ENCODE measurements at places on chromosomes 1 and 21. TPM values are rescaled to one million over a fixed set of nuclear protein-coding genes. Genes with fewer than 3 reads are reported as not detected.

Gene KRTAP7-1
- not detected for total RNA-seq

Gene TMEM61
- total RNA-seq: not detected

Gene PALMD
- total RNA-seq: 21.1 TPM

Gene HTR6
- not detected for total RNA-seq

Gene TCP10L
- total RNA-seq: 0.53 TPM

Gene VTCN1
- 6.2 TPM for total RNA-seq

Gene ACTL8
- total RNA-seq: not detected

Gene LCE1E
- total RNA-seq: not detected

Gene NEK2
- total RNA-seq: 13.1 TPM

DNA sequence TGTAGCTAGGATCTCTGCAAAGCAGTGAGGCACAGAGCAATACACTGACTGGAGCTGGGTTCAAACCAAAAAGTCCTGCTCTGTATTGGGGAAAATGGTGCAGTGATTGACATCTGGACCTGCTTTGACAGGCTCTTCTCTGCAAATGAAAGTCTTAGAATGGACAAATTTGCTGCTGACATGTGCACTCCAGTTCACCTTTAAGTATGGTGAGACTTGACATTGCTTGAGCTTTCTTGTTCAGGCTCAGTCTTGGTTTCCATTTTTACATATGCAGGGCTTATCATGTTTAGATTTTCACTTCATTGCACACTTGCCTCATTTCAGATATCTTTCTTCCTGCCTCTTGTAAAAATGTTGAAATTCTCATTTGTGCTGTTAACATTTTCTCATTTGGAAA is 1655.0 kb downstream of the MRPL39 start:
- no peak for DNase-seq

DNA sequence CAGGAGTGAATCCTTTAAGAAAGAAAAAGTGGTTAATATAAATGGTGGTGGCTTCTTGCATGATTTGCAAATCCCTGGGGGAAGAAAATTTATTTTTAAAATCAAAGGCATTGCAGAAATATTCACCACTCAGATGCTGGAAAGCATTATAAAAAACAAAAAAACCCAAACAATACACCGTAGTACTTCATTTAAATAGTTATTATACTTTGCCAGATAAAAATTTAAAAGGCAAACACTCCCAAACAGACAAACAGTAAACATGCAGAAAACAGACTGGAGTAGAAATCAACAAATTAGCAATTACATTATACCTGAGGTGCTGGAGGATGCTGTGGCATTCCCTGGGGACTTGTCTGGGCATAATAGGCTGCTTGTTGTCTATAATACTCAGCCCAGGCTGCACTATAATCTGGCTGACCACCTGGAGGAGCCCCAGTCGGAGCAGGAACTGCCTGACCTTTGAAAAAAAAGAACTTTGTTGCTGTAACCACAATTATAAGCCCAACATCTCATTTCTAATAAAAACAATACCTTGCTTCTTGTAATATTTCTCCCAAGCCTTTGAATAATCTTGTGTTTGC is 29.9 kb downstream of the FUBP1 start:
- no peak for DNase-seq

DNA sequence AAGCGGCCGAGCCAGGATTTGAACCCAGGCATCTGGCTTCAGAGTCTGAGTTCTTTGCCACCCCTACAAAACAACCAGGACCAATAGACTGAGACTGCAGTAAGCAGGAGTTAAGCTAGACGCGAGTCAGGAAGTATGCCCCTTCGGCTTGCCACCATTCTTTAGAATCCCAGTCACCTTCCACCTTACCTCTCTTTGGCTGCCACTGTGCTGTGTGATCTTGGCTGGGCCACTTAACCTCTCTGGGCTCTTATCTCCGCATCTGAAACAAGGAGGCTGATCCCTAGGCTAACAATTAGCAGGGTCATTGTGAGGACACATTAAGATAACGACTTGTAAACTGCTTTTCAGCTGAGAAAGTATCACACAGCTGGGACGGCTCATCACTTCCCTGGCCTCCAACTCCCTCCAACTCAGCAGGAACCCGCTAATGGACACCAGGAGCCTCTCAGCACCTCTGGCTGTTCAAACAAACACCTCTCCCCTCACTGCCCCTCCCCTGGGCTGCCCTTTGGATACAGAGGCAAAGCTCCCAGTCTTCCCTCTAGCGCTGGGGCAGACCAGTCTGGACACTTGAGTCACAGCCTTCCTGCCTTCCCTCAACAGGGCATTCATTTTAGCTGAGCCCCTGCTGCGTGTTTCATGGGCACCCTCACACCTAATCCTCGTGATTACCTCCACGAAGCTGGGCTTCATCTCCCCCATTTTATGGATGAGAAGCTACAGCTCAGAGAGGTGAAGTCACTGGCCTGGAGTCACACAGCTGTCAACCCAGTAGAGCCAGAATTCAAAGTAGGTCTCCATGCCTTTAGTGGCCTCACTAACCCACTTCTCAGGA is 83.2 kb downstream of the CAMK2N1 start:
- no peak for DNase-seq

- DNase-seq: no peak
These were observed 37.3 kb downstream of the IFNAR1 start for GRCh38 chr21:33362044-33362555.

GRCh38 chr1:15198684-15199083 is 45.1 kb downstream of the TMEM51 start:
- no peak for DNase-seq

- no peak for DNase-seq
These were observed 100.8 kb upstream of the RNPC3 start for GRCh38 chr1:103424650-103425049.

- DNase-seq: no peak
These were observed 27.6 kb downstream of the CTNNBIP1 start for GRCh38 chr1:9882296-9882944.

DNA sequence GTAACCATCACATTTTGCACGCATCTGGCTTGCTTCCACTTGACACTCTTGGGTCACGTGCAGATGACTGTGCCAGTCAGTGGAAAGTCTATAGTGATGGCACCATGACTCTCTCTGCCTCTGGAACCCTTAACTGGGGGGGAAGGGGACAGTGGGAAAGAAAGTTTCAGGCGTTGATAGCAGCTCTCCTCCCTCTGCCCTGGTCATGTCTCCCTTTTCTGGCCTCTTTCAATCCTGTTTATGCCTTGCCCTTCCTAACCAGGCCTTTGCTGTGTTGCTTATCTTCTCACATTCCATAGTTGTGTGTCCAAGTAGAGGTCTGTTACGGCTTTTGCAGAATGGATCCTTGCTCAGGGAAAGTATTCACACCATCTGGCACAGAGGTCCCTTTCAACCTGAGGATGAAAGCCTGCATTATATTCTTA is 93.5 kb downstream of the NRDC start:
- no peak for DNase-seq

DNA sequence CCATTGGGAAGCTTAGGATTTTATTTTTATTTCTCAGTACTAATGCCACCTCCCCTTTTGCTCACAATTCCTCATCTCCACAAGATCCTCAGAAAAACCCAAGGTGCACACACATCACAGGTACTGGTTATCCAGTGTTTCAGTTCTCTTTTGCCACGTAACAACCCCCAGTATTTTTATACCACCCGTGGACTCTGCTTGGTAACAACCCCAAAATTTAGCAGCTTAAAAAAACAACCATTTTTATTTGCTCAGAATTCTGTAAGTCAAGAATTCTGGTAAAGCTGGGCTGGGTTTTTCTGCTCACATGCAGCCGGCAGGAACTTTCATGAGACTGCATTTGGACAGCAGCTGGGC is 180.0 kb downstream of the KAZN start:
- no peak for DNase-seq

DNA sequence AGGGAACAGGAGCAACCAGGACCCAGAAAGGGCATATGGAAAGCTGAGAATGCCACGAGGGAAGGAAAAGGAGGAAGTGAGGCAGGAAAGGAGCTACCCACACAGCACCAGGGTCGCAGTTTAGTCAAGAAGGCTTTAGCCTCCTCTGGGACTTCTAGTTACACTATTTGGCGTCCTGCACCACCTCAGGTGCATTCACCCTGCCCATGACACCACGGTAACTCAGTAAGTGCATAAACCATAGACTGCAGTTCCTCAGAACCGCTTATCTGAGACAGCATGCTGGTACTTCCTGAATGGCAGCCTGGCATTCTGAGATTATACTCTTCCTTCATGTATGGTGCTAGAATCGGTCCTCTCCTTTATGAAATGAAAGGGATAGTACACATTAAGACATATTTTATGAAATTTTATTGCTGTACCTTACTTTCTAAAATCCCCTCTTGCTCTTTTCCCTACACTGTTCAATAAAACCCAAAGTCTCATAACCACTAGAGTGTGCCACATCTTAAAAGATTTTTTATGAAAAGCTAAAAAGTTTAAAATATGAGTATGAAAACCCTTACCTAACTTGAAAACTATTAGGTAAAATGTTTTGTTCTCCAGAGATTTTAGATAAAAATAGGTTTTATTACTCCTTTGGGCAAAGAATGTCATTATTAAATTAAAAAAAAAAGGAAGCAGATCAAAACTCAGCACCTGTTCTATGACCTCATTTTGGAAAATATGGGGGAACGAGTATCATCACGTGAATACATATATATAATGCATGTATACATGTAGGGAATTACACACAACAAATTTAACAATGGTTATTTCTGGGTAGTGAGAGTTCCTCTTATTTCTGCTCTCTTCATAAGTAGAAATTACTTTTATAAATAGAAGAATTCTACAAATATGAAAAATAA is 67.3 kb downstream of the VAV3 start:
- DNase-seq: no peak

GRCh38 chr1:182955596-182956588 is 2.9 kb upstream of the SHCBP1L start:
- DNase-seq: no peak

GRCh38 chr1:12490532-12491142 is 127.4 kb downstream of the DHRS3 start:
- DNase-seq: no peak

DNA sequence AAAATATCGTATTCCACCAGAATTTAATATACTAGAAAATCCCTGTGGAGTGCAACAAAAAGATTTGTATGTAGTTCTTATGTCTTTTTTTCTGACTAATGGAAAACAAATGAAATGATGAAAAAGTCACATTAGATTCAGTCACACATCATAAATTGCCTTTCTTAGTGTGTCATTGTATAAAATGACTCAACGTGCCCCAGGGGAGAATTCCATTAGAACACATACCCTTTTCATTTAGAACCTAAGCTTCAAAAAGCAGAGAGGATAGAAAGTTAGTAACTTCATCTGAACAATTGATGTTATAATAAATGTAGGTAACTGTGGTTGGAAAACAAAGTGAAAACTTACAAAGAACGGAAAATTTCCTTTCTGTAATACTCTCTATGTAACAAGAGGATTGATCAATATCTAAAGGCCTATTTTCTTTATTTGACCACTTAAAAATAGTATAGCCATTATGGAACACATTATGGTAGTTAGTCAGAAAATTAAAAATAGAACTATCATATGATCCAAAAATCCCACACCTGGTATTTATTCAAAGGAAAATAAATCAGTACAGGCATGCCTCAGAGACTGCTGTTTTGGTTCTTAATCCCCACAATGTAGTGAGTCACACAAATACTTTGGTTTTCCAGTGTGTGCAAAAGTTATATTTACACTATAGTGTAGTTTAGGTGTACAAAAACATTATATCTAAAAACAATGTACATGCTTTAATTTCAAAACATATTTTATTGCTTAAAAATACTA is 1016.1 kb downstream of the KCNT2 start:
- DNase-seq: no peak

DNA sequence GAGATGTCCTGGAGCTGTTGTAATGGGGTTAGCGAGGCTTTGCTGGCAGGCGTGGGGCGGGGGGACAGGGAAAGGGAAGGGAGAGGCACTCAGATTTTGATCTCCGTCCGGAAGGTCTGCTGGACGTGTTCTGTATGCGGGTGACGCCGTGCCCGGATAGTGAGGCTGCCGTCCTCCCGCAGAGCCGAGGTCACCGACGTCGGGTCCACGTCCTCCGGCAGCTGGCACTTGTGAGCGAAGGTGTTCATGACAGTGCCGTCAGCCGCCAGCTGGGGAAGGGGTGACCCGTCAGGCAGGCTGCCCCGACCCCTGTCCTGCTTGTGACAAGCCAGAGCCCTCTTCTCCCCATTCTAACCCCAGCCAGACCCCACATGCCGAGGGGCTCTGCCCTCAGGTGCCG is 2.4 kb downstream of the HSPB7 start:
- DNase-seq: no peak

DNA sequence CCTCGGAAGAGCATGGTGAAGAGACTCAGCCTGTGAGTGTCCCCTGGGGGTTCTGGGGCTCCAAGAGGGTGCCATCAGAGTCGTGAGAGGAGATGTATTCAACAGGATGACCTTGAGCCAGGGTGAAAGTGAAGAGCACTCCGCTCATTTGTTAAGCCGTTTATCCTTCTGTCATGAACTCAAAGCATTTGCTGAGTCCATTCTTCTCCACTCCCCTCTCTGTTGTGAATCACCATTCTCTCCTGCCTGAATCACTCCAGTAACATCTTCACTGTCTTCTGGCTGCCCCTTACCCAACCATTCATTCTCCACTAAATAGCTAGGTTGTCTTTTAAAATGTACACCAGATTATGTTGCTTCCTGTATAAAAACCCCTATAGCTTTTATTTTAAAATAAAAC is 102.2 kb downstream of the RGL1 start:
- DNase-seq: no peak

GRCh38 chr1:8285103-8285502 is 32.8 kb upstream of the SLC45A1 start:
- DNase-seq: no peak

DNA sequence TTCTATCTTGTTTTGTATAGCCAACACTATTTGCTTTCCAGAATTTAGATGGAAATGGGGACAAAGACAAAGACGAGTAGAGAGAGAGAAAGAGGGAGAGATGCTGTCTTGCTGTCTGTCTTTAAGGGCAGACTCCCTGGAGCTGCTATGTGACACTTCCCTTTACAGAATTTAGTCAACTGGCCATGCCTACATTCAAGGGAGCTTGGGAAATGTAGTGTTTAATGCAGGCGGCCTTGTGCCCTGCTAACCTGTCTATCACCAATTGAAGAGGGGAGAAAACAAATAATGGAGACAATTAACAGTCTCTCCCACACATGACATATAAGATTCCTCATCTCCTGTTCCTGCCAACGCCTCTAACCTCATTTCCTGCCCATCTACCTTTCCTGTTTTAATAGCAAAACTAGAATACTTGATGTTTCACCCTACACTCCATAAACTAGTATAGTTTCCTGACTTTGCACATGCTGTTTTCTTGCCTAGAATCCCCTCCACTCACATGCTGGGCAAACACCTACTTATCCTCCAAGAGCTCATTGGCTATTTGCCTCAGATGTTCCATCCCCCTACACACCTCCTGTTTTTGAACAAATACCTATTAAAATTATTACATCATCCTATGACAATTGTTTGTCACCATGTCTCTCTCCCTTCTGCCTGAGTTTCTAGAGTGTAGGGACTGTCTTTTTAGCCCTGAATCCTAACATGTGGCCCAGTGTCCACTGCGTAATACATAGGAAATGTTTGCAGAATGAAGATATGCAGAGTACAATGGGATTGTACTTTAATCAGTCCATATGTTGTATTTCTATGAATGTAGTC is 117.2 kb downstream of the SLC25A24 start:
- no peak for DNase-seq
